ENCODE measurements at places on chromosomes 2 and 18.

DNA sequence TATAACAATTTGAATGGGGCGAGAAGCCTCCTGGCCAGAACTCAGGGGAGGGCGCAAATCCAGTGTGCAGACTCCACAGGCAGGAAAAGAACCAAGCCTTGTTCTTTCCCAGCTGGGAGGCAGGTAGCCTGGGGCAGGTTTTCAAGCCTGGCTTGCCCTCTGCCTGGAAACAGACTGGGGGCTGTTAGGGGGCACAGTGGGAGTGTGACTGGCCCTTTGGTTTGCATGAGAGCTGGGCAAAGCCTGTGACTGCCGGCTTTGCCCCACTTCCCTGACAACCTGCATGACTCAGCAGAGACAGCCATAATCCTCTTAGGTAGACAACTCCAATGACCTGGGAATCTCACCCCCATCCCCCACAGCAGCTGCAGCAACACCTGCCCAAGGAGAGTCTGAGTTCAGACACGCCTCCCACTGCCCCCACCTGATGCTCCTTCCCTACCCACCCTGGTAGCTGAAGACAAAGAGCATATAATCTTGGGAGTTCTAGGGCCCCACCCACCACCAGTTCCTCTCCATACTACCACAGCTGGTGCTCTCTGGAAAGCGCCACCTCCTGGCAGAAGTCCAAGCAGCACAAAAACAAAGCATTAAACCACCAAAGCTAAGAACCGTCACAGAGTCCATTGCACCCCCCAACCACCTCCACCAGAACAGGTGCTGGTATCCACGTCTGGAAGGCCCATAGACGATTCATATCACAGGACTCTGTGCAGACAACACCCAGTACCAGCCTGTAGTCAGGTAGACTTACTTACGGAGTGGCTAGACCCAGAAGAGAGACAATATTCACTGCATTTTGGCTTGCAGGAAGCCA, 402.5 kb downstream of the STK39 start:
- no peak for DNase-seq

DNA sequence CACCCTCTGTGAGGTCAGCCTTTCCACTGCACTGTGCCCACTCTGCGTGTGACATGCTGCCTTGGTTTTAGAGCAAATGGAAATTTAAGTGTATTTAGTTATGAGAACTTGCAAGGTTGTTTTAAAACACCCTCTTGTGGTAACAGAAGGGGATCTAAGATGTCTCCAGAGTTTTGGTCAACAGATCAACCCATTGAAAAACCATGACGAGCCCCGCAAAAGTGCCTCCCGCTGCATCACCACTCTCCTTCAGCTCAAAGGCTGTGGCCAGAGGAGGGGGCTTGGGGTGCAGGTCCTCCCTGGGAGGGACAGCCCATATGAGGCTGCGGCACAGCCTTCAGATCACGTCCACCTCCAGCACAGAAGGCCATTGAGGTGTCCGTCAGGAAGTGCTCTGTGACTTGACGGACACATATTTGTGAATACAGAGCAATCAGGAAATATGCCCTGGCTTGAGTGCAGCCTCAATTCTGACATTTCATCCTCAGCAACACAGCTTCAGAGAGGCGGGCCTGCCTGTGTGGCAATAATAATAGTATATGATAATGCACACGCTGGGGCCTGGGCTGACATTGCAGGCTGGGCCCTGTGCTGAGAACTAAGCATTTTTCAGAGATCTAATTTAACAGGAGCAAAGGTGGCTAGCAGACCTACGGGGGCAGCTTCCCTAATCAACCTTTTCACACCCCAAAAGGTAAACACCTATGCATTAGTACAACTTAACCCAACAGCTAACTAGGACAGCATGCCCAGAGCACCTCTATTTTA, 213.9 kb downstream of the ANAPC1 start:
- DNase-seq = no peak

DNA sequence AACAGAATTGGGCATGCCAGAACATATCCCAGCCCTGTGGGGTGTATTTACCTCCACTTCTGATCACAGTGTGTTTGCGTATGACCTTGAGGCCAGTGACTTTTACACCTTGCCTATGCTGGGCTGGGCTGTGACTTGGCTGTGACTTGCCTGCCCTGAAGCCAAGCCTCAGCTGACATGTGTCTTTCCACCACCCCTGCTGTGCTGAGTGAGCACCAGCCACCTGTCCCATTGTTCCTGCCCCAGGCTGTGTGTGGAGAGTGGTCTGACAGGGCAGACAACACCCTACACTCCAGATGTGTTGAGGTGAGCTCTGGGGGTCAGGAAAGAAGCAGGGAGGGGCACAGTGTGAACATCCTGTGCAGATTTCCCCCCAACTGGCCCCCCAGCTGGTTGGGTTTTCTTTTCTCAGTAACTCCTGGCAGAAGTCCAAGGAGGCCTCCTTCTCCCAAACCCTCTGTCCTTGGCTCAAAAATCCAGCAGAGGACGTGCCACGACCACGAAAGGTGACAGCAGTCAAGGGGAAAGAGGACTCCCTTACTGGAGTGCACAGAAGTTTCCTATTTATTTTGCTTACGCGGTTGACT, 5.1 kb upstream of the STEAP3 start:
- DNase-seq = peak; percentile 67

GRCh38 chr2:227150222-227150936, 13.6 kb downstream of the COL4A4 start:
- no peak for DNase-seq

- no peak for DNase-seq
Observed at GRCh38 chr18:80201739-80202138, 45.6 kb downstream of the PARD6G start.

DNA sequence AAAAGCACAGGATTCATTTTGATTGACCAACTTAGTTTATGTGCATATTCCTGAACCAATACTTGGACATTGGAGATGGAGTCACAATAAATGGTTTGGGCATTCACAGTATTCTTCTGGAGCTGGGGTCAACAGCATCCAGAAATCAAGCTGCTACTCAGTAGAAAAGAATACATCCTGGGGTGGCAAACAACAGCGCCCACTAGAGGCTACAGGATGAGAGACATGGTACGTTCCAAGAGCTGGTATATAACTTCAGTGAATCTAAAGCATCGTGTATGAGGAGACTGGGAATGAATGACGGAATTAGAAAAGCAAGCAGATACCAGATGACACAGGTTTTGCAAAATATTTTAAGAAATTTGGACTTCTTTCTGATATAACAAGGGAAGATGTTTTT, 142.9 kb upstream of the FIGN start:
- no peak for DNase-seq

- DNase-seq = peak; percentile 20
Observed at GRCh38 chr2:162114271-162114670, 37.8 kb downstream of the GCG start.

DNA sequence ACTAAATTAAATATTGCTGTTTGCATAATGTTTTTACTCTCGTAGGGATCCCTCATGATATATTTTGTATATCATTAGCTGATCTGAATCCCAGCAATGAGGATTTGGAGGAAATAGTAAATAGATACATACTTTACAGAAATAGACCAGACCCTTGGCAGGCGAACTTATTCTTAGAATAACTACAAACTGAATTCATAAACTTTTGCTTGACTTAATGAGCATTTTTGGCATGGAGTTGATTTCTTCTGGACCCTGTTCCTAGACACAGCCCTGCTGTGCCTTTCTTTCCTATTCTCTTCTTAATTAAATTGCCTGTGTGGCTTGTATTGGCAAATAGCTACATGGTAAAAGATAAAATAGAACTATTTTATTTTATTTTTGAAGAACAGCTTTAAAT, 145.9 kb downstream of the GREB1L start:
- DNase-seq = no peak

- DNase-seq = no peak
Observed at GRCh38 chr2:134640494-134640893, 78.3 kb downstream of the TMEM163 start.

DNA sequence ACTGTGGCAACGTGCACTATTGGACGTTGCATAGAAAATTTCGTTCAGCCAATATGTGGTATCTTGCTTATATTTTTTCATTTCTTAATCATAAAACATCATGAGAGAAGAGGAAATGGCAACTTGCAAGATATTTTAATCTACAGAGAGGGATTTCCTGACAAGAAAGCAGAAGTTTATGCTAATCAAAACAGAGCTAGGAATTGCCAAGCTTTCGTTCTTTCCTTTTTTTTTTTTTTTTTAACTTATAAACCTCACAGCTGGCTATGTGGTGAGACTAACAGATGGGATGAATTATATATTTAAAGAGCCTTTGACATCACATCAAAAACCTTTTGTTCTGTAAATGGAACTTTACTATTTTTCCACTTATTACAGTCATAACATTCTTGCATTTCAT, 1136.9 kb upstream of the TMEFF2 start:
- no peak for DNase-seq

- no peak for DNase-seq
Observed at GRCh38 chr2:128600581-128601297, 282.1 kb upstream of the HS6ST1 start.

DNA sequence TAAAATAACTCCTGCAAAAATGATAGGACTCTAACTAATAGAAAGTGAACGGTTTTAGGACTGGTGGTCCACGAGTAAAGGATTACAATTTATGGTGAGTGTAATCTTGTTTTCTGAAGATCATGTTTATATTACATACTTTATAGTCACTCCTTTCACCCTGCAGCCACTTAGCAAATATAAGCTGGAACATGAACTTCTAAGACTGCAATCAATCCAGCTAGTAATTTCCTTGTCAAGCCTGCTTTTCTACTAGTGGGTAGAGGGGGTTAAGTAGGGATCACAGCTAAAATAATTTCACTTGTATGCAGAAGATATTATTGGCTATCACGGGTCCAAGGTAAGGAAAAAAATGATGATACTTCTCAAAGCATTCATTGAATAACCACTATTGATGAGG, 125.5 kb upstream of the NETO1 start:
- DNase-seq = no peak

- DNase-seq = no peak
Observed at GRCh38 chr2:229477269-229477755, 206.2 kb upstream of the PID1 start.

DNA sequence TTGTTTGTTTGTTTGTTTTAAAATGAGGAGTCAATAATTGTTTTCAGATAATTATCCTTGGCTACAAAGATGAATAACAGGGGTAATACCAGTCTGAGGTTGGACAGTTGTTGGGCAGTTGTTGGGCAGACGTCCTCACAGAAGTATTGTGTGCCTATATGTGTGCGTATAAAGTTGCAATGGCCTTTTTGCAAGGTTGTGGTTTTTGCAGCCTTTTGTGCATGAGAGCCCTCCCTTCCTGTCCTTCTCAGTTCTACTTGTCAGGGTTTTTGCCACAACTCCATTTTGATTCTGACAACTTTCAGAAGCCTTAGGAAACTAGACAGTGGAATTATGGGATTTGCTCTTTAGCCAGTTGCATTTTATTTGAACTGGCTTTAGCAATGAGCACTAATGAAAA, 6.0 kb upstream of the STK39 start:
- no peak for DNase-seq

- no peak for DNase-seq
Observed at GRCh38 chr2:63058144-63058920, 7.7 kb downstream of the OTX1 start.

- DNase-seq = peak; percentile 67
Observed at GRCh38 chr2:147910990-147911473, 66.2 kb downstream of the ACVR2A start.

DNA sequence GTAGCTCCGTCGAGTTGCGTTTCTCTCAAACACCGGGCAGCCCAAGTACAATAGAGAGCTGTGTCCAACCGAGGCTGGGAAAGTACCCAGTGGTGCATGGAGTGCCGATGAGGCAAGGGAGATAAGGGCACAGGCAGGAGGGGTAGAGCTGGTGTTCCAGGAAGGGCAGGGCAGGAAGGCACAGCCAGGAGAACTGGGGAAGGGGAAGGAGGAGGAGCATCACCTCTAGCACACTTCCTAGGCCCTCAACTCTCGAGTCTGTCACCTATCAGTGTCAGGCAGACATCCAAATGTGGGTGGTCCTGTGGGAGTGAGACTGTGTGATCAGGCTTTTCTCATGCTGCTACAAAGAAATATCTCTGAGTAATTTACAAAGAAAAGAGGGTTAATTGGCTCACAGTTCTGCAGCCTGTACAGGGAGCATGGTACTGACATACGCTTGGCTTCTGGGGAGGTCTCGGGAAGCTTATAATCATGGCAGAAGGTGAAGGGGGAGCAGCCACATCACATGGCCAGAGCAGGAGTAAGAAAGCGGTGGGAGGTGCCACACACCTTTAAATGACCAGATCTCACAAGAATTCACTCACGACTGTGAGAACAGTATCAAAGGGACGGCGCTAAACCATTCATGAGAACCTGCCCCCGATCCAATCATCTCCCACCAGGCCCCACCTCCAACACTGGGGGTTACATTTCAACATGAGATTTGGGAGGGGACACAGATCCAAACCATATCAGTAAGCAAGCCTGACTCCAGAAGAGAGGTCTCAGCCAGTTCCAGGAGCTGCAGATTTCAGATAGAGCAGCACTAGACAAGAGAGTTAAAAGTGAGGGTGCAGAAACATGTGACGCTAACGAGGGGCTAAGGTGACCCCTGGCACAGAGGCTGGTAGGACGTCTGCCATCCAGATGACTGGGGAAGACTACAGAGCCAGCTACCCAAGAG, 75.7 kb downstream of the MBOAT2 start:
- DNase-seq = no peak

DNA sequence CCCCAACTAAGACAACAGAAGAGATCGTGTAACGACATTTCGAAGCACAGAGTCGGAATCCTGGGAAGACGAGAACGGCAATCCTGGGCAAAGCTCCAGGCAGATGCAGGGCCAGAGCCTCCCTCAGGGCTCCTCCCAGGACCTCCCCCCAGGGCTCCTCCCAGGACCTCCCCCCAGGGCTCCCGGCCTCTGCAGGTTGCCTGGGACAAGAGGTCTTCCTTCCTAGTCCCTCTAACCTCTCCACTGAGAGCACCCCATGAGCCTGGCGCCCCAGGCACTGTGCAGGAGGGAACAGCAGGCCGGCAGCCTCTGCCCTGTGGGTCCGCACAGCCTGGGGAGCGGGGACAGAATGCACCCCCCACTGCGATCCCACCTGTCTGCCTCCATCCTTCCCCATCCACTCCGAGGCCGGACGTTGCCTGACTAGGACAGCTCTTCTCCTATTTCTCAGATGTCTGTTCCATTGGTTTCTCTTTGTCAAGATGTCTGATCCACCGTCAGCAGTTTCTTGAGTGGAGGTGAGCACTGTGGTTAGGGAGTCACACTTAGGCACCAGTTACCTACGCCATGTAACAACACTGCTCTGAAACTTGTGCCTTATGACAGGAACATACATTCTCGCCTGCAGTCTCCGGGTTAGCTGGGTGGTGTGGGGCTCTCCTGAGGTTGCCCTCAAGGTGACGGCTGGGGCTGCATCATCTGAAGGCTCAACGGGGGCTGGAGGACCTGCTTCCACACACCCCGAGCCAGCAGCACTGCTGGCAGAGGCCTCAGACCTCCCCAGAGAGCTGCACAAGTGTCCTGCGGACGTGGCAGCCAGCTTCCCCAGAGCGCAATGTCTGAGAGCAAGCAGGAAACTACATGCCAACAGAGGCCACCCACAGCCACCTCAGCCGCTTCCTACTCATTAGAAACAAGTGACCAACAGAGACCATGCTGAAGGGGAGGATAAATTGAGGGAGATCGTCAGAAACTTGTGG, 28.9 kb downstream of the ADI1 start:
- no peak for DNase-seq

GRCh38 chr2:45778720-45779171, 127.3 kb downstream of the PRKCE start:
- peak; percentile 39 for DNase-seq

- no peak for DNase-seq
Observed at GRCh38 chr2:96802721-96803120, 13.3 kb upstream of the CNNM3 start.

GRCh38 chr2:29878898-29879297, 42.5 kb downstream of the ALK start:
- DNase-seq = no peak
